ENCODE measurements at places on chromosomes 7 and 10. TPM values are rescaled to one million over a fixed set of nuclear protein-coding genes. Genes with fewer than 3 reads are reported as not detected.

MLXIPL gene
- 0.10 TPM for polyA plus RNA-seq

SOSTDC1 gene
- 10.2 TPM for polyA plus RNA-seq

GRCh38 chr7:66419210-66419609 lies 209.5 kb upstream of the KCTD7 start:
- no peak for DNase-seq

GRCh38 chr7:111011520-111011919 lies 79.4 kb upstream of the LRRN3 start:
- no peak for DNase-seq

GRCh38 chr10:103843854-103844570 lies 11.4 kb downstream of the SH3PXD2A start:
- DNase-seq, result no peak

DNA sequence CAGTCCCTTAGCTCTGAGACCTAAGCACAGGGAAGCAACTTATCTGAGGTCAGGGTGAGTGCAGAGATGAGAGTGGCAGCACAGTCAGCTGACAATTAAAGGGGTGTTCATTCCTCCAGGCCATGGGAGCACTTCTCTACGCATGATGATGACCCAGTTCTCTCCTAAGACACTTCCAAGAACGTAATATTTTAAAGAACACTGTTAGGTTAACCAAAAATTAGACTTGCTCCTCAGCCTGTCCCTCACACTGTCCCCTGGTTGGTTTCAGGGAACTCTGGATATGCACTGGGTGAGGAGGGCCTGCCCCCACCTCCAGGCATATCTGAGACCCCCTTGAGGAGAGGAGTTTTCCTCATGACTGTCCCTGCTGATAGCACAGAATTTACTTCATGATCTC lies 767.5 kb downstream of the GRID1 start:
- DNase-seq, result no peak

DNA sequence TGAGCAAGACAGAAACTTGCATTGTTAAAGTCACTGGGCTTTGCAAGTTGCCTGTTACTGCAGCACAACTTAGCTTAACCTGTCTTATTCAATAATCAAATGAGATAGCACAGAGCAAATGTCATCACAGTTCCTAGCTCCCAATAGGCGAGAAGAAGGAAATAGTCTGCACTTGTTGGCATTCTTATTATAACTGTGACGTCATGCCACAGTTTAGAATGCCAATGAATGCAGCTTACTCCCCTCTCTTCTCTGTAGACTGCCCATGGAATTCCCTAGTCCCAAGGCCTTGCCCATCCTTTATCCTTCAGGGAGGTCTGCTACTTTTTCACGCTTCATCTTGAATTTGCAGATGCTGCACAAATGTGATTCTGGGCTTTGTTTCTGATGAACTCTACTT lies 1094.9 kb upstream of the AUTS2 start:
- no peak for DNase-seq

- DNase-seq, result no peak
Measured at GRCh38 chr10:1654247-1654646, 83.1 kb downstream of the ADARB2 start.

All from forelimb muscle (tissue), 1 donor.